NCI-H774 (cell line): ENCODE measurements at places on chromosomes 2 and 18.

DNA sequence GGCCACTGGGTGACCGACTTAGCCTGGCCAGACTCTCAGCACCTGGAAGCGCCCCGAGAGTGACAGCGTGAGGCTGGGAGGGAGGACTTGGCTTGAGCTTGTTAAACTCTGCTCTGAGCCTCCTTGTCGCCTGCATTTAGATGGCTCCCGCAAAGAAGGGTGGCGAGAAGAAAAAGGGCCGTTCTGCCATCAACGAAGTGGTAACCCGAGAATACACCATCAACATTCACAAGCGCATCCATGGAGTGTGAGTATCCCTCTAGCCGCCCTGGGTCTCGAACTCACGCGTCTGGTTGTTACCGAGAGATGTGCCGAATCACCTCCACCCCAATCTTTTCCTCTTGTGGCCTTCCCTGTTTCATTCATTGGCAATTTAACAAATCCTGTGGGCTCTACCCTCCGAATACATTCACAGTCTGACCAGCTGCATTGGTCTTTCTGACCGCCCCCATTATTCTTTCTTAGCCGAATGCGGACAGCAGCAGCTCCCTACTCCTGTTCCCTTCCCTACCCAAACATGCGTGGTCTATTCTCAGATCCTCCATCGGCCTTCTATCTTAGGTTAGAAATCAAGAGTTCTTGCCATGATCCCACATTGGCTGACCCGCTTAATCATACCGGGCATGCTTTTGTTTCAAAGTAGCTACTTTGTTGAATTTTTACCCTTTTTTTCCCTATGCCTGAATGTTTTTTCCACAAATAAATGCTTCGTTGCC, 631 bp downstream of the RPL31 start:
- DNase-seq, result no peak

DNA sequence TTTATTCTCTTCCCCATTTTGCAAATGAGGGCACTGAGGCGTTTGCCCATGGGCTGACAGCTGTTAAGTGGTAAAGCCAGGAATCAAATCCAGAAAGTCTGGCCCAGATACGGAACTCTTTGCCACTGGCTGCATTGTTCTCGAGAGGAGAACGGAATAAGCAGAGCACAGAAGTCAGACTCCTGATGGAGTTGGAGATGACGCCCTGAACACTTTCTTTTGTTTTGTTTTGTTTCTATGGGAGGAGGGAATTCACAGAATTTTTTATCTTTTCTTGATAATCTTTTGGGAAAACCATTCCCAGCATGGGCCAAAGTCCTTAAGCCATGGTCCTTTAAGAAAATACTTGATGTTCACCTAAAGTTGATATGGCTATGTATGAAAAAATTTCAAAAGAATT, 322.2 kb downstream of the RDH14 start:
- no peak for DNase-seq

DNA sequence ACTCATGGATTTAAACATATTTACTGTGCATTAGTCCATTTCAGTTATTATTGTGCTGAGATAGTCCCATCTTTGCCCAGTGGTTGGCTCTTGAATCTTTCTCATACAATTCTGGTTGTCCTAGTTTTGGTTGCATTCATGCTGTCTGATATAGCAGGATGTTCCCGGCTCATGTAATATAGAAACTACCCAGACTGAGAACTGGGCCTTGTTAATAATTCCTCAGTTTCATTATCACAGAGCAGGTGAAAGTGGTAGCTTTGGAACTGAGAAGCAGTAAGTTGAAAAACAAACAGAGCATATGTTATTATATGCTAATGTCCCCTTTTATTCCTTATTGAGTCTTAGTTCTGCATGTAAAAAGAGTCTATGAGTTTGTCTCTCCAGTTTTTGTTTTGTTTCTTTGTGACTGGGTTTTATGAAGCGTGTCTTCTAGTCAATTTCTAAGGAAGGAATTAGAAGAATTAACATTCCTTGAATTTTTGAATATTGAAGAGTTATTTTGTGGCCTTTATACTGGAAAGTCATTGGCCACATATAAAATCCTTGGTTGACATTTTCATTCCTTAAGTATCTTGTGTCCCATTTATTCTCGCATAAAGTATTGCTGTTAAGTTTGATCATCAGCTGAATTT, 43.3 kb downstream of the EIF5B start:
- no peak for DNase-seq

GRCh38 chr2:141946016-141946415, 184.8 kb downstream of the LRP1B start:
- DNase-seq, result no peak

- DNase-seq, result no peak
Measured at GRCh38 chr2:183149489-183149888, 25.2 kb downstream of the NUP35 start.

DNA sequence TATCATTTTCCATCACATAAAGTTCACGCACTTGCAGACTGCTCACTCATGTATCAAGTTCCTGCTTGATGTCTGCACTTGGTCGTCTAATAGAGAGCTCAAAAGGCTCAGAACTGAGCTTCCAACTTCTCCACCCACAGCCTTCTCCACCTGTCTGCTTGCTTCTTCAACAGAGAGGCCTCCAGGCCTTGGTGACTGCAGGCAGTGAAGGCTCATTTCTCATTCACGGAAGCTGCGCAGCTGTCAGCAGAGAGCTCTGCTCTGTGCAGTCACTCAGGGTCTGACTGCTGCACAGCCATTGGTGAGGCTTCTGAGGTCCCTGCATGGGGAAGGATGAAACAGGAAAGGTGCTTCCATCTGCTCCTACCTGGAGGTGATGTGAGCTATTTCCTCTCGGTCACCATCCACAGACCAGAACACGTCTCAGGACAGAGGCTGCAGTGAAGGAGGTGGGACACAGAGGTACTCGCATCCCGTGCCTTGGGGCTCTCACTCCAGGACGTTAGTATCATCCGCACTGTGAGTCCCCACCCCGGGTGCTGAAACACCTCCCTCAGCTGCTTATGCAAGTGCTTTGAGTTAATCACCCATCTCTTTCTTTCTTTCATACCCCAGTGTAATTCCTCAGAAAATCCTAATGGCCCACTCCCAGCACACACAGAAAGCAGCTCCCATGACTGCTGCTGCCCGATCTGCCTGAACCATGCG, 126.2 kb downstream of the TMEM18 start:
- DNase-seq, result no peak

GRCh38 chr2:158251356-158251755, 149.7 kb downstream of the UPP2 start:
- DNase-seq, result no peak
